ENCODE measurements at places on chromosomes 7 and 10. TPM values are rescaled to one million over a fixed set of nuclear protein-coding genes. Genes with fewer than 3 reads are reported as not detected.
A peak's percentile ranks its signal among the peaks of the same experiment; 100 is the strongest.

GRCh38 chr7:15567652-15568051 lies 5.8 kb upstream of the AGMO start:
- no peak for DNase-seq

- peak; percentile 92 for DNase-seq
These were observed 3.1 kb downstream of the ADIRF start for GRCh38 chr10:86971232-86971991.

PHYHIPL gene
- total RNA-seq, result 0.27 TPM

COL17A1 gene
- 328 TPM for total RNA-seq

AGR2 gene
- 1,046 TPM for total RNA-seq

All from left colon (tissue), 2 donors.